NCI-H510A treated with DMSO at 0.1 percent for 48 hours (cell line): ENCODE measurements at places on chromosomes 2 and 18.

- DNase-seq, result no peak
Observed at GRCh38 chr2:238502088-238502810, 75.5 kb downstream of the ASB1 start.

DNA sequence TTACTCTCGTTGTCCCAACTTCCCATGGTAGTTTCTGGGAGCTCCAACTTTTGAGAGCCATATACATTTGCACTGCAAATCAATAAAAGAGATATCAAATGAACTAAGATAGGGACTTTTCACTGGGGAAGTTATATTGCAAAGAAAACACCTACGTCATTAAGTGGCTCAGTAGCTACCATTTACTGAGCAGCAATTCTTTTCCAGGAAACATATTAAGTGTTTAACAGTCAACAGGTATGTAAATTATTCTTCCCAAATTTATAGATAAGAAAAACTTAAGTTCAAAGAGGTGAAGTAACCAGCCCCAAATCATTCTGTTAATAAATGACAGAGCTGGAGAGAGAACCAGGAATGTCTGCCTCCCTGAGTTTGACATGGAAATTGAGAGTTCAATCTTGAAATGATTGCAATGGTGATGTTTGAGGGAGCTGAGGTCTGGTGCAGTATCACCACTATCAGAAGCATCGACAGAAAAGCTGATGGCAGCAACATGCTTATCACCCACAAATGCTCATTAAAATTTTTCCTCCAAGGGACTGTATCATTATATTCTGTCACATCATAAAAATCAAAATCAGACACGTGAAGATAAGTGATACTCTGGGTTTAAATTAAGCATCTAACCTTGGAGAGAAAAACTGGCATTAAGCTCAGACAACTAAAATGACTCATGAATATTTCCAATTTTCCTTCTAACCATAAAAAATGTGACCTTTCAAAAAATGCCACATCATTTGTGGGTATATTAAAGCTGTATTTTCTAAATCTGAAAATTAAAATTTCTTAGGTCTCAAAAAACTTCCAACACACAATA, 43.4 kb downstream of the GAREM1 start:
- no peak for DNase-seq

GRCh38 chr2:1561811-1562421, 148.7 kb downstream of the TPO start:
- no peak for DNase-seq

- DNase-seq, result peak; percentile 3
Observed at GRCh38 chr2:162073888-162074631, at the start of gene DPP4. Gene DPP4 (minus strand): TSS chr2:162074215. CDS start chr2:162073981, 234 bp downstream.

DNA sequence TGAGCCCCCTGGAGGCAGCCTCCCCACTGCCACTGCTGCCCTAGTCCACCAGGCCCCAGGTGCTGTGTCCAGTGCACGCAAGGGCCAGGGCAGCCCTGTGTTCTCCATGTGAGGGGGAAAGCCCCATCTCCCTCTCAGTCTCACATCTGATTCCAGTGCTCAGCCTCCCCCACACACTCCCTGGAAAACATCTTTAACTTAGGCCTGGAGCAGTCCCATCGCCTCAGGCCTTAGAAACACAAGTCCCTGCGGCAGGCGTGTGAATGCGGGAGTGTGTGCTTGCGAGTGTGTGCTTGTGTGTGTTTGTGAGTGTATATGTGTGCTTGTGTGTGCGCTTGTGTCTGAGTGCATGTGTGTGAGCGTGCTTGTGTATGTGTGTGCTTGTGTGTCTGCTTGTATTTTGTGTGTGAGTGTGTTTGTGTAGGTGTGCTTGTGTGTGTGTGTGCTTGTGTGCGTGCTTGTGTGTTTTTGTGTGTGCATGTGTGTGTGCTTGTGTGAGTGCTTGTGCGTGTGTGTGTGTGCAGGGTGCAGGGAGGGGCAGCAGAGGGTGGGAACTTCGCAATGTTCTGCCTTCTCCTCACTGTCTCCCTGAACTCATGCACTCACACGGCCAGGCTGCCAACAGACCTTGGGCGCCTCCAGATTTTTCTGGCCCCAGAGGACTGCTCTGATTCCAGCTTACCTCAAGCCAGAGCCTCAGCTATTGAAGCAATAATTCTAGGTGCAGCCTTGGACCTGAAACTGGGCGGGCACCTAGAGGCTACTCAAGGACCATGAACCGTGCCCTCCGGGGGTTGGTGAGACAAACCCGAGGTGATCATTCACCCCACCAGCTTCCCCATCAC, 139.6 kb downstream of the CABLES1 start:
- no peak for DNase-seq

DNA sequence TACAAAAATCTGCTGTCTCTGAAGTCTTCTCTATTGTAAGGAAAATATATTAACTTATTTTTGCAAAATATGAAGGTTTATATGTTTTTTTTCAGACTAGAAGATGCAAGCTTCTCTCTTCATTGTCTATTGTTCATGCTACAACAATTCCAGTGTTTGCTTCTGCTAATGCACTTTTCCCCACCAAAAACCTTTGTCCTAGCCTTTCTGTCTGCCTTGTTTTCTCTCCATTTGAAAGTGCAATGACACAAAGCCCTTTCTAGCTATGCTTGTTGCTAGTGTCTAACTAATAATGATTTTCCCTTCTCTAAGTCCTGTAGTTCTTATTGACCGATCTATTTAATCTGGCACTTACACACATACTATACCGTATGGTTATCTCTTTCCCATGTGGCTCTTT, 369.5 kb upstream of the CELF4 start:
- DNase-seq, result no peak

GRCh38 chr2:12844511-12844910, 127.8 kb downstream of the TRIB2 start:
- DNase-seq, result no peak

DNA sequence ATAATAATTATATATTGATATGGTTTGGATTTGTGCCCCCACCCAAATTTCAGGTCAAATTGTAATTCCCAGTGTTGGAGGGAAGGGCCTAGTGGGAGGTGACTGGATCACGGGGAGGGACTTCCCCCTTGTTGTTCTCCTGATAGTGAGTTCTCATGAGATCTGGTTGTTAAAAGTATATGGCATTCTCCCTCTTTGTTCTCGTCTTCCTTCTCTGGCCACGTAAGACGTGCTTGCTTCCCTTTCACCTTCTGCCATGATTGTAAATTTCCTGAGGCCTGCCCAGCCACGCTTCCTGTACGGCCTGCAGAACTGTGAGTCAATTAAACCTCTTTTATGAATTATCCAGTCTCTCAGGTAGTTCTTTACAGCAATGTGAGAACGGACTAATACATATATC, 88.3 kb downstream of the ROCK2 start:
- no peak for DNase-seq

DNA sequence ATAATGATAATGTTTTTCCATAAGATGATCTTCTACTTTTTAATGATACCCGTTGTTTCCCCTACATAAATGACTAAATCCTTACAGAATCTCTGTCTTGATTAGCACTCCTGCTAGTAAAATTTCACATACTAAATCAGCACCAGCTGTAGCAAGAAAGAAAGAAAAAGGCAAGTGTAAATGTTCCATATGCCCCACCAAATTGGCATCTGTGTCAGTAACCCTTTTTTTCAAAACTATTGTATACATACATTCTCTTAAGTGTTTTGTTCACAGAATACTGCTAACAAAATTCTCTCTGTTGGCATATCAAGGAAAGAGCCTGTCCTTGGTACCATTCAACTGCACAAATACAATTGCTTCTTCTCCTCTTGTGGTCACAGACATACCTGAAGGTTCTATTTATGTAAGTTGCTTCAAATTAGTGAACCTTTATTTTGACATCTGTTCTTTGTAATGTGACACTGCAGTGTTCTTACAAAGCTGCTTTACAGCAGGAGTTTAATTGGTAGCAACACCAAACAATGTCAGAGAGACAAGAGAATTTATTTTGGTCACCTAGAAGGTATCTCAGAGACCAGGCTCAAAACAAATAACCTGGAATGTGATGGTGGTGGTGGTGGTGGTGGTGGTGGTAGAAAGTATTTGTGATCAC, 641.9 kb downstream of the ZEB2 start:
- DNase-seq, result peak; percentile 46

GRCh38 chr18:9701609-9702349, 6.3 kb upstream of the RAB31 start:
- DNase-seq, result no peak

DNA sequence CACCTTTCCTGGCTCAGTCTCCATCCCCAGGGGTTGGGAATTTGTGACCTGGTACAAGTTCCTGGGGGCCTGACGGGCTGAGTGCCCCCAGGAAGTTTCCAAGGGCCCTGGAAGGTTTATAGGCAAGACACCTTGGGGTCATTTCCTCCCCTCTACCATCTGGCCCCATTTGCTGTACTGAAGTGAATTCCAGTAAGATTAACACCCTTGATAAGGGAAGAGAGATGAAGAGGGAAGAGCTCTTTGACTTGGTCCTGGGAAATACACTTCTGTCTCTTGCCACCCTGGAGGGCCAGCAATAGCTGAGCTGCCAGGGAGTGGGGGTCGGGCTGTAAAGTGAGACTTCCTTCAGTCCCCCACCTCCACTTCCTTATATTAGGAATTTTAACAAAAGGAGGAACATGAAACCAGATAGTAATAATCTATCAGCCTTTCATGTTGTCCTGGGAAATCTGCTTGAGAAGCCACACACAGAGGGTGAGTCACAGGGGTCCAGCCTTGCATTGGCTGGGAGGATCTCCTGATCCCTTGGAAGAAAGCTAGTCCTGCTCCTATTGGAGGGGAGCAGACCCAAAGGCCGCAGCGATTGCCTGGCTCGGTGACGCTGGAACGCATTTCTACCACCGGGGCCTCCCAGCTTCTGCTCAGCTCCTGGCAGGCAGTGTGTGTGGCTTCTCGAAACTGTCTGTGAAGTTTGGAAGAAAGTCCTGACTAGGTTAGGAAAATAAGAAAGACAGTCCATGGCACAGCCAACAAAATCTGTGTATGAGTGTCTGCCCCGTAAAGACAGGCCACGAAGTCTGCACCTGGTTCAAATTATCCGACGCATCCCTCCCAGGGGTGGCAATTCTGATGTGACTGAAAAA, 87.3 kb downstream of the ACAA2 start:
- no peak for DNase-seq

GRCh38 chr2:48983551-48983950, 170.8 kb downstream of the FSHR start:
- DNase-seq, result no peak

- DNase-seq, result no peak
Observed at GRCh38 chr18:38575648-38576047, 1010.0 kb upstream of the CELF4 start.

DNA sequence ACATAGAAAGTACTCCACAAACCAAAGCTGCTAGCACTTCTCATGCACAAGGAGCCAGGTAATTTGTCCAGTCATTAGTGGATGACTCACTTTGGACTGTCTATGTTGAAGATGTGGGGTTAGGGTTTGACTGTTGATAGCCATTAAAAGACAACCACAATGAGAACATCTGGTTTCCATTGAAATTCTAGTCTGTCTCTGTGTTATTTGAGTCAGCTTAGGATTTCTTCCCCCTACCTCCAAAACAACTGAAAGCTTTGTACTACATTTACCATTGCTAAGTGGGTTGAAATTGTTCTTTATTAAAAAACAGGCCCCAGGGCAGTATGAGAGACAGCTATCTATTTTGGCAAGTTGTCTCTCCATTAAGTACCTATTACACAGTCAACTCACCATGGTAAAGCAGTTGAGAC, 50.2 kb upstream of the ANKRD44 start:
- no peak for DNase-seq

- no peak for DNase-seq
Observed at GRCh38 chr2:88845772-88846661, 154.5 kb downstream of the RPIA start.
